Heart right ventricle (tissue), 16 donors: ENCODE measurements at places on chromosomes 1 and 21. TPM values are rescaled to one million over a fixed set of nuclear protein-coding genes. Genes with fewer than 3 reads are reported as not detected.
A peak's percentile ranks its signal among the peaks of the same experiment; 100 is the strongest.

DNA sequence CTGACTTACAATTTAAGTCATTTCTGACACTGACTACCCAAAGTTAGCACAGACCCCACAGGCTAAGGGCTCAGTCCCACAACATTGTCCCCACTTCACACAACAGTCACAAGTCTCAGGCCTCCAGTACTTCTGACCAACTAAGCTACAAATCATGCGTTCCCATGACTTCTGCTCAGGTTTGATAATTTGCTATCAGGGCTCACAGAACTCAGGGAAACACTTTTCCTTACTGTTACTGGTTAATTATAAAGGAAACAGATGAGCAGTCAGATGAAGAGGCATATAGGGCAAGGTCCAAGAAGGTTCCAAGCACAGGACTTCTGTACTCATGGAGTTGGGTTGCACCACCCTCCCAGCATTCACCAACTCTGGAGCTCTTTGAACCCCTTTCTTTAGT, 151.2 kb upstream of the TNR start:
- DNase-seq = no peak

DNA sequence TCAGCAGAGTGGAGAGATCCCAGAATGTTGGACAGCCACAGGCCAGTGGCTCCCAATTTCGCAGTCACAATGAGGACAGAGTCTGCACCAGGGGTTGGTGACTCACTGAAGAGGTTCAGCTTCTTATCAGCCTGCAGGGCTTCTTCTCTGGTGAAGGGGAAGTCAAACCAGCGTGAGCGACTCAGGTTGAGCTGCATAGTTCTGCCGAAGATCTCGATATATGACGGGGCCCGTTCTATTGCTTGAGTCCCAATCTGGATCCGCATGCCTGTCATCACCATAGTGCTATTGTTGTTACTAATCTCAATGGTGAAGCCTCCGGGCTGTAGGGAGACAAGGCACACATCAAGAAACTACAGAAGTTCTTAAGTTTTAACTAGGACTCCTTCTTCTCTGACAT, 58.5 kb downstream of the UBR4 start:
- DNase-seq = no peak

DNA sequence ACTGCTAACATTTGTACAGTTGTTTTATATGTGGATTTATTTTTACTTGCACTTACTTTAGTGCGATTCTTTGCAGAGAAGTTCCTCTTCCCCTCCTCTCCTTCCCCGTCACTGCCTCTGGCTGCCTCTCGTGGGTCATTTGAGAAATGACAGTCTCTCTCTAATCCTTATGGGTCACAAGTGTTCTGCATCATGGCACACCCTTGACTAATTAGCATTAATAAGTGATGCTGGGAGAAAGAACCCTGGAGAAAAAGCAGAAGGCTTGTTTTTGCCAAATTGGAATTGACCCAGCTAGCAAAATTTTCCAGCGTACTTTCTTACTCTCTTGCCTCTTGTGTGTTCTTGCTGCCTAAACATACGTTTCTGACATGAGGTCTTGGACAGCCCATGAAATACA, 301.2 kb downstream of the DUSP10 start:
- DNase-seq = peak; percentile 9

The S100A16 gene
- 176 TPM for polyA plus RNA-seq

The SGIP1 gene
- 3.6 TPM for polyA plus RNA-seq

The ARHGEF19 gene
- polyA plus RNA-seq = 1.9 TPM

- no peak for DNase-seq
Observed at GRCh38 chr21:25179116-25179515, 428.2 kb downstream of the MRPL39 start.

The FAM163A gene
- 0.15 TPM for polyA plus RNA-seq

DNA sequence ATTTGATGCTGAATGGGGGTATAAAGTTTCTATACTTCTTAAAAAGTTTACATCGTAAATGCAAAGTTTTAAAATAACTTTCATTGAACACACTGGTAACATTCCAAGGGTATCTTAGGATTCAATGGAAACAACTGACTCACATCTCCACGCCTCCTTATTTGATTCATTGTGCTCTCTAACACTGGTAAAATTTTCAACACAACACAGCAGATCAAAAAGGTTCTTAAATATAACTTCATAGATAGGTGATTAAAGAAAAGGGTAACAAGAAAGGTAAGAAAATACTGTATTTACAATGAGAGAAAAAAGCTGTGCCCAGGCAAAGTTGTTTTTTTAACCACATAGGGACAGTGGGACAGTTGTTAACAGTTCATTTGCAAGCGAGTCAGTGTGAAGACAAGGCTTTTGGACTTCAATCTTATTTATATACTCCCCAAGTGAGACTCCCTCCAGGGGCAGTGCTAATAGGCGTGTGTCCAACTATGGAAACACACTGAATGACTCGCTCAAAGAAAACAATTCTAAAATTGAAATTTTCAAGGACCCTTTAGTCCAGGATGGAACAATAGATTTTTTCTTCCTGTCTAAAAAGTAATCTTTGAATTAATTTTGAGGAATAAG, 140.5 kb downstream of the TIAM1 start:
- no peak for DNase-seq

DNA sequence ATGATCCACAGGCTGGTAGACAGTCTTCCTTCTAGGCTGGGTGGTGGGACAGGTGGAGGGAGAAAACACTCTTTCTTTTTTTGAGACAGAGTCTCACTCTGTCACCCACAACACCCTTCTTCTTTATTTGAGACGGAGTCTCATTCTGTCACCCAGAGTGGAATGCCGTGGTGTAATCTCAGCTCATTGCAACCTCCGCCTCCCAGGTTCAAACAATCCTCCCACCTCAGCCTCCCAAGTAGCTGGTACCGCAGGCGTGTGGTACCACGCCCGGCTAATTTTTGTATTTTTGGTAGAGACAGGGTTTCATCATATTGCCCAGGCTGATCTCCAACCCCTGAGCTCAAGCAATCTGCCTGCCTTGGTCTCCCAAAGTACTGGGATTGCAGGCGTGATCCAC, 2.9 kb downstream of the GPR37L1 start:
- no peak for DNase-seq

DNA sequence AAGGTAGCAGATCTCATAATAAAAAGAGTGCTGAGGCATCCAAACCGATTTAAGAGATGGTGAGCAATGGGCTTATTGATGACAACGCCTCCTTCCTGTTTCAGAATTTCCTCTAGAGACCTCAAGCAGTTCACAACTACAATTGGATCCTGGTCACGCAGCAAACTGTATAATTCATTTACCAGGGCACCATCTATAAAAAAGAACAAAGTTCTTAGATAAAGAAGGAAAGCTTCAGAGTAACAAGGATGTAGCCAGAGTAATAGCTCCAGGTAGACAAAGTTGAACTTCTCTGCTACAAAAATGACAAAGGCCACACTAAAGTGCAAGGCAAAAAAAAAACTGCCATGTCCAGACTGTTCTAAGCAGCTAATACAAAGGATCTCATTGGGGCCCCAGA, 3.4 kb downstream of the AP4B1 start:
- no peak for DNase-seq

DNA sequence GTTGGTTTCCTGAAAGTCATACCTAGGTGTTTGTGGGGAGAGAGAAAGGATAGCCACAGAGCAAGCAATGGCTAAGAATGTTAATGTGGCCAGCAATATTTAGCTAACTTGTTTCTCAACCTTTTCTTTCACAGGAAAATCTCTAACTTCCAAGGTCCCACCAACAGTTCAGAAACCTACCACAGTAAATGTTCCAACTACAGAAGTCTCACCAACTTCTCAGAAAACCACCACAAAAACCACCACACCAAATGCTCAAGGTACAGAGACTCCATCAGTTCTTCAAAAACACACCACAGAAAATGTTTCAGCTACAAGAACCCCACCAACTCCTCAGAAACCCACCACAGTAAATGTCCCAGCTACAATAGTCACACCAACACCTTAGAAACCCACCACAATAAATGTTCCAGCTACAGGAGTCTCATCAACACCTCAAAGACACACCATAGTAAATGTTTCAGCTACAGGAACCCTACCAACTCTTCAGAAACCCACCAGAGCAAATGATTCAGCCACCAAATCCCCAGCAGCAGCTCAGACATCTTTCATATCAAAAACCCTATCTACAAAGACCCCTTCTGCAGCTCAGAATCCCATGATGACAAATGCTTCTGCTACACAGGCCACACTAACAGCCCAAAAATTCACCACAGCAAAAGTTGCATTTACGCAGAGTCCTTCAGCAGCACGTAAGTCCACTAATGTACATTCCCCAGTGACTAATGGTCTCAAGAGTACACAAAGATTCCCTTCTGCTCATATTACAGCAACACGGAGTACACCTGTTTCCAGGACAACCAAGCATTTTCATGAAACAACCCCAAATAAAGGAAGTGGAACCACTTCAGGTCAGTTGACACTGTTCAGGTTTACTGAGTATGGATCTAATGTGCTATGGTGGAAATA, 15.3 kb downstream of the CD55 start:
- DNase-seq = no peak

The E2F2 gene
- not detected for polyA plus RNA-seq

DNA sequence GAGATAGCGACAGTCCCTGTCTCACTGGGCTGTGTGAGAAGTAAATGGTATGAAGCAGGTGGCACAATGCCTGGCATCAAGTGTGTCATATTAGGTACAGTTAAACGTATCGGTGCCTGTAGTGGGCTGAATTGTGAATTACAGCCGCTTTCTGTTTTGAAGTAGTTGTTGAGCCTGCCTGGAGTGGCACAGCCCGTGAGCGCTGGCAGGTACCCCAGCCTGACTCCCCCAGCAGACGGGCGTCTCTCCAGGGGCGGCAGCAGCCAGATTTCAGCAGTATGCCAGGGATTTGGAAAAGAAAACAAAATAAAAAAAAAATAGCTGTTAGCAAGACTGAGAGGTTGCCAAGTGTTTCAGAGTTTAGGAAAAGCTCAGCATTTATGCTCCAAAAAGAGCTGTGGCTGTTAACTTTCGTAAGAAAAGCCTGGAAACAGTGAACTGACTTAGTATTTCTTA, 26.6 kb upstream of the GPR153 start:
- DNase-seq = no peak

- no peak for DNase-seq
Observed at GRCh38 chr1:208714323-208714722, 470.1 kb upstream of the PLXNA2 start.
